Stimulated activated effector memory CD8-positive, alpha-beta T cell treated with anti-CD3 and anti-CD28 coated beads, Interleukin-12 subunit alpha, Interleukin-12 subunit beta, amount 100 ng/mL, for 72 hours (primary cell): ENCODE measurements at places on chromosomes 1 and 21.

DNA sequence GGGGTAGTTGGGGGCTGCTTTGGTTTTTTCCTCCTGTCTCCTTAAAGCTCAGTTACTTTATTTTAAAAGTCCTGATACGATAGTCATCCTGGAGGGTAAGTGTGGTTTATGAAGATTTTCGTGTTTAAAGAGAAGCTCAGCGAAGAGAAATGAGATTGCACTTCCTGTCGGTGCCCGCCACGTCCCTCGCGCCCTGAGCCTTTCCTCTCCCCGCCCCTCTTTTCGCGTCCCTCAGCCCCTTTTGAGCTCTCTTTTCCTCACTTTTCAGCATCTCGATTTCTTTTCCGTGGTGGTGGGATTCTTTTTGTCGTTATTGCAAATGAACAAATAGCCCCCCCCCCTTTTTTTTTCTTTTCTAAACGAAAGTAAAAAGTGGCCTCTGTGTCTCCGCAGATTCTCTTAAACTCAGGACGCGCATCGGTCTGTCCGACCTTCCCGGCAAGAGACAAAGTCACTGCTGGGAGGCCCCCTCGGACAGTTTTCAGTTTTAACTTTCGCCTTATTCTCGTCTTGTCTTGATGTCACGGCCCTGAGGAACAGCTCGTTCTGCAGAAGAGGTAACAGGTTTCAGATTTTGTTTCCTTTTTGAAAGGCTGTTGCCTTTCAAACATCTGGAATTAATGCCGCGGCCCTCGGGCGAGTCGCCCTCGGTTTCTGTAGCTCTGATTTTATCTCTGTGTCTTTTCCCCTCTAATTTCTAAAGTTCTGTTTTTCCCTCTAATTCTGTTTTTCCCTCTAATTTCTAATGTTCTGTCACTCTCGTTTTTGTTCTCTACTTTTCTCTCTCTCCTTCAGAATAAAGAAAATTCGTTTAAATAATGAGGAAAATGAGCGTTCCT, 1.0 kb upstream of the DMRTA2 start:
- no peak for DNase-seq

- DNase-seq: no peak
These were observed 29.5 kb downstream of the RUNX1 start for GRCh38 chr21:35019631-35020032.

GRCh38 chr21:28142697-28143096, 850.0 kb downstream of the LTN1 start:
- DNase-seq: no peak

DNA sequence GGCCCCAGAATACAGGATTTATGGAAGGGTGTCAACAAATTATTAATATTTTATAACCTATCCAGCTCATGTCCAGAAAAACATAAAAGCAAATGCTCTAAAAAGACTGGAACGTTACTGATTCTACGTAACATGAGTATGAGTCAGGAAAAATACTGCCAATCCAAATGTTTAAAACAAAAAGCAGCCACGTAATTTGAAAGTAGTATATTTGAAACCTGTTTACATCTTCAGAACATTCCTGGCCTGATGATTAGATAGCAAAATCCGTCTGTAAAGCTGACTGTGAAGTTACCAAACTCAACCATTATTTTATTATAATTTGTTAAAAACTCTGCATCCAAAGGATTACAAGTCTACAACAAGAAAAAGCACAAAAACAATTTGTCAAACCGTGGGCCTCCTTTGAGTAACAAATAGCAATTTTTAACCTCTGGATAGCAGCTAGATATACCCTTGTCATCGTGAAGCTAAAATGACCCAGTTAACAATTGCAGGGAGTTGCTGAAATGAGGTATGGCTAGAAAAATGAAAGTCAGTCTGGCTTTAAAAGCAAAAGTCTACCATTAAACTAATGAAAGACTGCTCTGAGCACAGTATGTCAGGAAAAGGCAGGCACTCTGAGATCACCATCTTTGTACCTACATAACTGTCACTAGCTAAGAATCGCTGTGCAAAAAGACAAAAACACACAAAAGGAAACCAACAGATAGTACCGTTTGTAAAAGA, 1.2 kb downstream of the UBR4 start:
- no peak for DNase-seq

GRCh38 chr1:186301448-186301847, 73.6 kb downstream of the TPR start:
- DNase-seq: no peak

- DNase-seq: no peak
These were observed 17.1 kb upstream of the EPHA2 start for GRCh38 chr1:16172964-16173446.

GRCh38 chr1:181043025-181043888, 9.5 kb downstream of the MR1 start:
- no peak for DNase-seq

- DNase-seq: no peak
These were observed 16.0 kb upstream of the SCCPDH start for GRCh38 chr1:246708166-246708565.

DNA sequence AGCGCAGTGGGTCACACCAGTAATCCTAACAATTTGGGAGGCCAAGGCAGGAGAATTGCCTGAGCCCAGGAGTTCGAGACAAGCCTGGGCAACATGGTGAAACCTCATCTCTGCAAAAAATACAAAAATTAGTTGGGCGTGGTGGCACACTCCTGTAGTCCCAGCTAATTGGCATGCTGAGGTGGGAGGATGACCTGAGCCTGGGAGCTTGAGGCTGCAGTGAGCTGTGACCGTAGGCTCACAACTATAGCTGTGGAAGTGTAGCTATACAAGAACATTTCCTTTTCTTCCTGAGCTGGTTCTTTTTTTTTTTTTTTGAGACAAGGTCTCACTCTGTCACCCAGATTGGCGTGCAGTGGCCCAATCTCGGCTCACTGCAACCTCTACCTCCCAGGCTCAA, 19.1 kb upstream of the ZNF697 start:
- no peak for DNase-seq

DNA sequence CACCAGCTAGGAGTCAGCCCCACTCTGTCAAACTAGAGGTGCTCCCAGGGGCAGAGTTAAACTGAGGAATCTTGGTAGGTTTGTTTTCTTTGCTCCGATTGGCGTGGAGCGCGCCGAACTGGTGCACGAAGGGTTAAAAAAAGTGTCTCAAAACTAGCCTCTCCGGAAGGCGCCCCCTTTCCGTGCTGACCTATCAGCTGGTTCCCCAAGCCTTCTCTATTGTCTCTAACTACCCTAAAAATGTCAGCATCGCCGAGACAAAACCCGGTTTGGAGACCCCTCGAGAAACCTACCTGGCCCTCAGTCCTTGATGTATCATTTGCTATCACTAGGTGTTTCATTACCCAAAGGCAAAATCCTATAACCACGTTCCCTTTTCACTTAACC, 2.2 kb downstream of the TGFB2 start:
- DNase-seq: no peak

DNA sequence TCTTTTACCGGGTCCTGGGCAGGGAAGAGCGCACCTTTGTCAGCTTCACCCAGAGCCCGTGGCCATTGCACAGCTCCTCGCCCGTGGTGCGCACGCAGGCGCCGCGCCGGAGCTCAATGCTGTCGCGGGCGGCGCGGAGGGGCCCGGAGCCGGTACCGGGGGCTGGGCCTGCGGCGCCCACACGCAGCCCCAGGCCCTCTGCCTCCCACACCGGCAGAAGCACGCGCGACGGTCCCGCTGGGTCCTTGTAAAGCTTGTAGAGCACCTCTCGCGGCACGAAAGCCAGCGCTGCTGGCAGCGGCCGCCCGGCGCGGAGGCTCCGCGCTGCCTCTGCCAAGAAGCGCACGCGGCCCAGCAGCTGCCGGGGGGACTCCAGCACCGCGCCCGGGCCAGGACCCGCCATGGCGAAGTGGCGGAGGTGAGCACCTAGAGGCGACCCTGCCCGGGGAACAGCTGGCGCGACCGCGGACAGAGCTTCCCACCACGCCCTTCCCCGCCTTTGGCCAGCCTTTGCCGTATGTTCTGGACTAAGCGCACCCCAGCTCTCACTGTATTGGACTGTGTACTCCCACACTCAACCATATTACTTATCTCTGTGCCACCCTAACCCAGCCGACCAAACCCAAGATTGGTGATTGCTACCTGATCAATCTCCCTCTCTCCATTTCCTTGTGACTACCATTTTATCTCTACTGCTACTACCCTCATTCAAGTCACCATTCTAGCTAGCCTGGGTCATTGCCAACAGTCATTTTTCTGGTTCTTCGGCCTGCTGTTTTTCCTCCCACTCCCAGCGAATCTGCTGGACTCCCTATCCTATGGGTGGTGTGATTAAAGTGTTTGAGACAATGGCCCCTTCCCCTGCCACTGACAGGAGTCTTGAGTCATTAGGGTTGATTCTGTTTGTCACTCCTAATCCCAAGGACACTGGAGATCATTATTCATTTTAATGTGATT, at the start of gene HECTD3:
Gene HECTD3 (minus strand): TSS at position 470 of the 957 bp plus-strand sequence. CDS start 67 bp downstream, at position 403.
- DNase-seq: peak; percentile 53

DNA sequence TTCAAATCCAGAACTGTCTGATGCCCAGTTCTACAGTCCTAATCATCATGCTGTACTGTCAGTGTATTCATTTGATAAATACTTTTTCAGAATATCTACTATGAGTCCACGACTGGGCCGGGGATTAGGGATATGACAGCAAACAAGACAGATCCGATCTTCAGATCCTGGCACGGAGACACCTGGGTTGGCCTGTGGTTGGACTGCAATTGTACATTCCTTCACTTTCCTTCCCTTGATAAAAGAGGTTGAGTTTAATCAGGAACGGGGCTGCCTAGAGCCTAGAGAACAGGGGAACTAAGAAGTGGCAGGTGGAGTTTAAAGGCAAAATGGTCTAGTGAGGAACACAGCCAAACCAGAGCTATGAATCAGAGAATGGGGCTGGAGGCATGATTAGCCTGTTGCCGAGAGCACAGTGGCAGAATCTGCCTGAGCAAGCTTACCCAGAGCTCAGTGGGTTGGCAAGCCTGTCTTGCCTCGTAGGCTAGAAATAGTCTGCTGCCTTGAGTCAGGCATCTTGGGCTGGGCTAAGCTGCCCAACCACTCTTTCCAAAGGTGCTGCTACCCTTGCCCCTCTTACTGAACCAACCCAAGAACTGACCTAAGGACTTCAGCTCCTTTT, 38.1 kb upstream of the PTCH2 start:
- DNase-seq: no peak

DNA sequence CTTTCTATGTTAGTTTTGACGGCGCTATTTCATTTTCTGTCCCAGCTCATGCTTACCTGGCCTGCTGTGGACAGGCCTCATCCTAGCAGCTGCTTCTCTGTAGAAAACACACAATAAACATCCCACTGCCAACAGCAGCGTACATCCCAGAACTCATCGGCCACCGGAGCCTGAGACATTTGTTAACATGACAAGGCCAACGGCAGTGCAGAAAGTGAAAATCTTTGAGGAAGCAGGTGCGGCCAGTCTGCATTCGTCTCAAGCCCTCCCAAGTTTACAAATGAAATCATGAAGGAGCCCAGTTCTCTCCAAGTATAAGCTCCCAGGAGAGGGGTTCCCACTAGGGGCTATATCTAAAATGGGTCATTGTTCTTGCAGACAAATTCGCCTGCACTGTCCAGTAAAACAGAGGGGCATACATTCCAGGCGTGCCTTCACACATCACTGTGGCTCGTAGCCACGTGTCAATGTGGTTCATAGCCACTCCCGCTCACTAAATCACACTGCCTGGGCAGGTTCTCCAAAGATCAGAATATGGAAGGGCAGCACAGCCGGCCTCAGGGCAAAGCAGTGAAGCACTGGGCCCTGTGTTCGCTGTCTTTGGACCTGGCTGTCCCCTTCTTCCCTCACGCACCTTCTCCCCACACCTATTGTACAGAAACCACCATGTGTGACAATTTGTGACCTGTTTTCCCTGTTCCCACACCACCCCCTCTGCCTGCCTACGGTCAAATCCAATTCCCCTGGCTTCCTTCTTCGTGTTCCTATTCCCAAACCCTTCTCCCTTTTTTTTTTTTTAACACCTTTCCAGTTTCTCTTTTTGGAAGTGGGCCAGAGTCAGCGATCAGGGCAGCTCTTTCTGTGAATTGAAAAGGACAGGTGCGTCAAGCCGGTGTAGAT, 27.0 kb upstream of the ABCG1 start:
- DNase-seq: no peak

DNA sequence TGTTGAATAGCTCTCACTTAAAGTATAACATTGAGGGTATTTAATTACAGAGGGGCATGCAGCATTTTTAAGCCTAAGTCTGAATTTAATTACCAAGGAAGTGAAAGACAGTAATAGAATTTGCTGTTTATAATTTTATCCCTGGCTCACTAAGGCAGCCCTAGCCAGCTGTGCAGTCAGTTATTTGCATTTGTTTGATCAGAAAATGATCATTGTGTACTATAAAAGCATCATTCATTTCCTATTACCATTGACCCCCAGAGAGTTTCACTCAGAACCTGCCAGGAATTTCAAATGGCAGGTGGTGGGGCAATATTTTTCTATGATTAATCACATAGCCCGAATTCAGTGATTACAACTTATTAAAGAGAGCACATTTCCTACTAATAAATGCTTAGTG, 277.1 kb upstream of the KAZN start:
- DNase-seq: no peak

DNA sequence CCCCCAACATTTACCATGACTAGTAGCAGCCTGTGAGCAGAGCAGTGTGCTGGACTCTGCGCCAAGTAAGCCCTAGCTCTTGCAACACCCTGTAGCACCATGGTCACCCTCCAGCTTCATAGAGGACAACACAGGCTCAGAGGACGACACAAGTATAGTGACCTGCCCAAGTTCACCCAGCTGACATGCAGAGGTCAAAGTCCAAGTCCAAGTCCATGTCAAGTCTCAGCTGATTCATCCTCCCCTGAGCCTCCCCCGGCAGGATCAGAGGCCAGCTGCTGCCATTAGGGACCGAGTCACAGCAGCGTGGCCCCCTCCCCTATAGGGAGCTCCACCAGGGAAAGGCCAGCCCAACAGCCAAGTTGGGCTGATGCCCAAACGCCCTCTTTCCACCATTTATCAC, 15.9 kb downstream of the SDC3 start:
- no peak for DNase-seq

- DNase-seq: no peak
These were observed 59.9 kb upstream of the ZSWIM5 start for GRCh38 chr1:45266151-45266801.

GRCh38 chr21:36306872-36307534, 13.0 kb upstream of the MORC3 start:
- no peak for DNase-seq

- no peak for DNase-seq
These were observed 6.6 kb upstream of the DOP1B start for GRCh38 chr21:36149788-36150711.

GRCh38 chr1:214549604-214550003, 1.8 kb downstream of the PTPN14 start:
- no peak for DNase-seq

GRCh38 chr1:203188686-203189232, 2.3 kb upstream of the CHI3L1 start:
- no peak for DNase-seq
